ENCODE measurements at places on chromosomes 7 and 10. TPM values are rescaled to one million over a fixed set of nuclear protein-coding genes. Genes with fewer than 3 reads are reported as not detected.

PDE6C gene
- not detected for total RNA-seq

ODAD2 gene
- total RNA-seq = not detected

- DNase-seq = no peak
Observed at GRCh38 chr7:11170863-11171568, 197.3 kb downstream of the PHF14 start.

IL6 gene
- 0.67 TPM for total RNA-seq

AGBL3 gene
- total RNA-seq = 1.9 TPM

- no peak for DNase-seq
Observed at GRCh38 chr7:142248166-142249160, 9.4 kb downstream of the PRSS58 start.

DNA sequence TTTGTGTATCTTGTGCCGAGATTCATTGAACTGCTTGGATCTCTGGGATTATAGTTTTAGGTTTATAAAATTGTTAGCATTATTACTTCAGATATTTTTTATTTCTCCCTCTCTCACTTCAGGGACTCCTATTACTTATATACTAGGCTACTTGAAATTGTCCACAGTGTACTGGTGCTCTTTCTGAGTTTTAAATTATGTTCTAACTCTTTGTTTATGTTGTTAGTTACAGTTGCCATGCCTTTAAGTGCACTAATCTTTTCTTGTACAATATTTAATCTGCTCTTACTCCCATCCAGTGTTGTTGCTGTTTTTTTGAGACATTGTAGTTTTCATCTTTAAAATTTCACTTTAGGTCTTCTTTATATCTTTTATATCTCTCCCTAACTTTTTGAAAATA lies 13.1 kb downstream of the PLEKHS1 start:
- no peak for DNase-seq

DNA sequence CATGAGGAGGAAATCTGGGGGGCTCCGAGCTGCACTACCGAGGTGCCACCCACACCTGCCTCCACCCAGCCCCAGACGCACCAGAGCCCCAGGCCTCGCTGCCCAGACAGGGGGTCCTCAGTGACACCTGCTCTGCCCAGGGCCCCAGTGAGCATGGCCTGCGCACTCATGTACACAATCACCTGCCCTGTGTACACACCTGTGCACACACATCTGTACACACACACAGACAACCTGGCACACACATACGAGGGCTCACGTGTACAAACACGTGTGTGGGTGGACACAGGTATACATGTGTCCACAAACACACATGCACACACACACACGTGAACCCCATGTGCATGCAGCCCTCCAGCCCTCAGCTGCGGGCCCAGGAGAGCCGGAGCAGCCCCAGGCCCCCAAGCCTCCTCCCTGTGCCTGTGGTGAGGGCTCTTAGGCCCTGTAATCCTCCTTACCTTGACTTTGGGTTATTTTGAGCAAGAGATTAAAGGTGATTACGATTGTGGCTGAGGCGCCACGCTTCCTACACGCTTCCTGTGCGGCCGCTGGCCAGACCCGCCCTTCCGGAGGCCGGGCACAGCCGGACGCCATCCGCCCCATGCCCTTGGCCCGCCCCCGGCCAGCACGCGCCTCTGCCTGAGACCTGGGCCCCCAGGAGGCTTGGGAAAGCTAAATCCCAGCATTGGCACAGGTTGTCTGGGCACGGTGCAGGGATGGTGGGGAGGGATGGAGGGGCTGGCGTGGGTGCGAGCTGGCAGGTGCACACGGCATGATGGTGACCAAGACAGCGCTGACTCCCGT lies 71.9 kb downstream of the ELFN1 start:
- peak; percentile 16 for DNase-seq

- no peak for DNase-seq
Observed at GRCh38 chr7:100728196-100728595, 5.2 kb upstream of the ZAN start.

DNA sequence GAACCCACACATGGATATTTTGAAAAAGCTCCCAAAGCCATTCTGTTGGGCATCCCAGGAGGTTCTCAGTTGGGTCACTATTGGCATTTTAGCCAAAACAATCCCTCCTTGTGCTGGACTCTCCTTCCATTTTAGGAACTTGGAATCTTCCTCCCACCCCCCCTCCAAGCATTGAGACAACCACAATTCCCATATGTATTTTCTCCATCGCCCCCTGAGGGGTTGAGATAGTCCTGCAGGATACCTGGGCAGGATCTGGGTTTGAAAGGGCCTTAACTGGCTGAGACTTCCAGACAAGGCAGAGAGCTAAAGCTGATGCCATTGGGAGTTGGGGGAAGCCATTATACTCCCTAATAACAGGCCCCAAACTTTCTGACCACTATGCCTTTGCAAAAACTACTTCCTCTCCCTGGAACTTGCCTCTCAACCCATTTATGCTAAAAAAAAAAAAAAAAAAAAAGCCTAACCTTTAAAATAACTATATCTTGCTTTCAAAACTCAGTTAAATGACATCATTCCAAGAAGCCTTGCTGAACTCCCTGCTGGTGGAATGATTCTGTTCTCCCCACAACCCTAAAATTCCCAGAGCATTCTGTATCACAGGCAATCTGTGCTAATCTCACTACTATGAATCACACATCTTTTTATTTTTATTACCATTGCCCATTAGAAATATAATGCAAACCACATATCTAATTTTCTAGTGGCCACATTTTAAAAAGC lies 77.5 kb upstream of the PDE1C start:
- DNase-seq = no peak

DNA sequence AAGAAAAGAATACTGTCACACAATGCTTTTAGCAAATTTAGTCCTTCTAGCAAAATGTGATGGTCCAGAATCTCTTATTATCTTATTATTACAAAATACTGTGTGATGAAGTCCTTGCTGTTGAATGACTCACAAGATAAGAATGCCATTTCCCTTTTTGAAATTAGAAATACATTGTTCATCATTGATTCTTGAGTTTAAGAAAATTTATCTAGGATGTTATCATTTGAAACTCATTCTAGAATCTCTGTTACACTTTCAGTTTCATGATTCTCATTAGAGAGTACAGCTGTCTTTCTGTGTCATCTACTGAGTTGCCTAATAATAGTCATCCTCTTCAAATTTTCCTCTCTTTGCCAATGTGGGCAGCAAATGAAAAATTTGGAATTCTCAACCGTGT lies 9.6 kb downstream of the ZKSCAN5 start:
- no peak for DNase-seq

GRCh38 chr7:39429421-39429820 lies 136.8 kb upstream of the YAE1 start:
- DNase-seq = no peak

DNA sequence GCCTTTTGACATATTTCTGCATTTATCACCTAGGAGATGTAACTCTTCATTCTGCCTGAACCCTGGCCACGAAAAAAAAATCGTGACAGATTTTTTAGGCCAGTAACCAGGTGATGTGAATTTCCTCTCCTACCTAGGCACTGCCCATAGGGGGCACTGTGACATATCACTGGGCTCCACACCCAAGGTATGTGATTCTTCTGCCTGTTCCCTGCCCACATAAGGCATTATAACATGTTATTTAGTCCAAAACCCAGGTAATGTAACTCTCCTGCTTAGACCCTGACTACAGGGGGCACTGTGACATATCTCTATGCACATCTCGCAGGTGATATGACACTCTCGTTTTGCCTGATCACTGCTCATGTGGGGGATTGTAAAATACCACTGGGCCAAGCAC lies 29.5 kb upstream of the ZNF107 start:
- DNase-seq = no peak

DNA sequence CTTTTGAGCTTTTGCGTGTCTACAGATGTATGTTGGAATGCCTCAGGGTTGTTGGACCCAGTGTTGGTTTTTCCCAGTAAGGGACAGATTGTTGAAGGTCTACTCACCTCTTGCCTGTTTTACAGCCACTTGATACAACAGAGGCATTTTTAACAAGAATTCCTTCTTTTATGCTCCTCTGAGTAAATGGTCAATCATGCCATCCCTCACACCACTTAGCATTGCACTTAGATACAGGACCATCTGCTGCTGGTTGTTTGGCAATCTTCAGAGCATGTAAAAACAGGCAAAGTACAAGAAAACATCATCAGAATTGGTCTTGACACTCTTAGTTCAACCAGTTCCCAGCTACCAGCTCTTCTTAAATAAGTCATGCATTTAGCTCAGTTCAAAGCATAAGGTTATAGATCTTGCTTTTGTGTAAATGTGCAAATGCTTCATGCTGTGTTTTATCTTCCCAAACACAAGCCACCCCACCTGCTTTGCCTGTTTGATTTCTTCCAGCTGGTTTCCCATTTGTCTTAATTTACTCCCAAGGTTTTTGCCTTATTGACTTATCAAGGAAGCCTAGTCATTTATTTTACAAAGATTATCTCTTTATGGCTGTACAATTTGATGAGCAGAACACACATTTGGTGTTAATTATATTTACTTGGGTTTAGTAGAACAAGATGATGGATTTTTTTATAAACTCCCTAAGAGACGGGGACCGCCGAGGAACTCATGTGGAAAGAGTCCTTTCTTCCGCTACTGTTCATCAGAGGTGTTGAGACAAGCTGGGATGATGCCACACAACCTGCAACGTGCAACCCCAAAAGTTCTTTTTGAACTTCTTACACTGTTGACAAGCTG lies 136.6 kb downstream of the AHR start:
- no peak for DNase-seq

GRCh38 chr7:157567666-157568065 lies 230.9 kb downstream of the DNAJB6 start:
- no peak for DNase-seq

GRCh38 chr7:138257459-138258196 lies 181.4 kb downstream of the AKR1D1 start:
- no peak for DNase-seq

- DNase-seq = no peak
Observed at GRCh38 chr10:103715430-103715829, 139.9 kb downstream of the SH3PXD2A start.

- no peak for DNase-seq
Observed at GRCh38 chr10:71891437-71891836, 40.4 kb upstream of the PSAP start.

GRCh38 chr7:148698007-148698396 lies 701 bp upstream of the CUL1 start:
- DNase-seq = no peak

GRCh38 chr10:121128164-121128563 lies 277.0 kb downstream of the WDR11 start:
- no peak for DNase-seq

DNA sequence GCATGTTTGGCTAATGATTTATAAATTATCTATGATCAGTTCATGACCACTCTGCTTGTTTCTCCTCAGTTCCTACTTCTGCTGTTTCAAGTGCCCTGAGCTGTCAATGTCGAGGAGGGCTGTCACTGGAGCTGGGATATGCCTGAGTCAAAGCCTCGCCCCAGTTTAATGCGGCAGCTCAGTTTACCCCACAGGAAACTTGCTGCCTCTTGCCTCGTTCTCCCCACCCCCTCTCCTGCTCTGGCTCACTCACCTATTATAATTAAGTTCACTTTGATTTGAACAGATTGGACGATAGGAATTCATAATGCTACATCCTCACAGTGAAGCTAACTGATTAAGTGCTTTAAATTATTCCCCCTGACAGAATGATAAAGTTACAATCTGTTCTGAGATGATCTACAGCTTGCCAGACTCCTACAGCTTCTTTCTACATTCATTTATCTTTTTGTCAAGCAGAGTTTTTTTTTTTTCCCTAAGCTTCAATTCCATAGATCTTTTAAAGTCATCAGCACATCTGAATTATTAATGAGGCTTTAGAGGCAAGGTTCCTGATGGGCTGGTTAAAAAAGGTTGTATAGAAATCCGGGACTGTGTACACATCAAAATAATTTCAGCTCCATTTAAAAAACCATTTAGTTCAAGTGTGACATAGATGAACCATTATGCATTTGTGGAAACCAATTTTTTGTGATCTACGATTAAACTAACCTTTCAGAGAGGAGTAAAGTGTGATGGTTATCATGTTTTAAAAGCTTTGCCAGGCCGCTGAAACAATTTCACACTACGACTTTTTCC lies 758.3 kb downstream of the KCNMA1 start:
- DNase-seq = no peak

DNA sequence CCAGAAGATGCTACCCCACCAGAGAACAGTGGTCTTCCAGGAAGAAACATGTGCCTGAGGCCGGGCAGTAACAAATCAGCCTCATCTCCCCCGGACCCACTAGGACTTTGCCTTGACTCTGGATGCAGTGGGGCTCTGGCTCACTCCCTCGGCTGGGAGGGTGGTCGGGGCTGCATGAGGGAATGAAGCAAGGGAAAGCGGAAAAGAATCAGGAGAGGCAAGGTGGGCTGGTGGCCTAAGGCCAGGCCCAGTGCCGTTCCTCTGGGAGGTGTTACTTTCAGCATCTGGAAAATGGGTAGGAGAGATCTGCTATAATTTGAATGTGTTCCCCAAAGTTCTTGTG lies 51.8 kb downstream of the CLEC2L start:
- DNase-seq = no peak

DNA sequence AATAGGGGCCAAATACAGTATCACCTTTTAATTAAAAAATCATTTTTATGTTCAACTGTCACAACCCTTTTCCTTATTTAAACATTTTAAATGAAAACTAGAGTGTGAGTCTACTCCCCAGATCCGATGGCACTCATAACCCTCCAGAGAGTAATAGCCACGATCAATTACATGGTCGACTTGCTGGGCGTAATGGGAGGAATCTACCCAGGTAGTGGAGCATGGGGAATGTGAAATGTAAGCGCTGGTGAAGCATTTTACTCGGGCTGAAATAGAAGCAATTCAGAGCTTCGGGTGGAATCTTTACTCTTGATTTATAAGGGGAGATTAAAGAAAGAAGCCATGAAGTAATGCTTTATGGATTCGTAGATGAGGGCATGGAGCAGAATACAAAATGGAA lies 321.9 kb downstream of the ACTR3B start:
- DNase-seq = no peak

DNA sequence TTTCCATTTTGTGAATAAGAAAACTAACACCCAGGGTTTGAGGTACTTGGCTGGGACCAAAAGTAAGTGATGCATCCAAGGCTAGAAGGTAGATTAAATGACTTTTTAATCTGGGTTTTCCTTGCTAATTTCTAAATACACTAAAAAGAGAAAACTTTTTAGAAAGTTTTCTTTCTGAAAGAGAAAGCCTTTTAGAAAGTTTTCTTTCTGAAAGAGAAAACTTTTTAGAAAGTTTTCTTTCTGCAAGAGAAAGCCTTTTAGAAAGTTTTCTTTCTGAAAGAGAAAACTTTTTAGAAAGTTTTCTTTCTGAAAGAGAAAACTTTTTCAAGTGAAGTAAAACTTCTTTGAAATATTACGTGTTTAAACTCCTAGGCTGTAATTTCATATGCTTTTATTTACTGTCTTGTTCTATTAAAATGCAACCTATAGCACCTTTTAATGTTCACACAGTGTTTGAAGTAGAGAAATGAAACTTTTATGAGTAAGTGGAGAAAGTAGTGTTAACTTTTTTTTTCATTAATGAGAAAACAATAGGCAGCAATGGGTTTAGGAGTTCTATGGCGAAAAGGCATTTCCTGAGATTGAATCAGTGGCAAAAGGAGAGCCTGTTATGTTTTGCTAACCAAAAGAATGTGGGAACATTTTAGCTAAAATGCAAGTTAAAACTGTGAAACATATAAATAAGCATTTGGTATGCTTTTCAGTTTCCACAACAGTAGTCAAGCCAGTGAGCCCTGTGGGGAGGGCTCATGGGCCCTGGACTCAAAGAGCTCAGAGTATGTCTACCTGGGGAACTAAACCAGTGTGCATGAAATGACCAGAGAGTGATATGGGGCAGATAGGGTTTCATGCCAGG lies 103.7 kb downstream of the RBM20 start:
- no peak for DNase-seq

Measured in activated CD4-positive, alpha-beta T cell treated with anti-CD3 and anti-CD28 coated beads, Interleukin-2, amount 10 ng/mL, durations not matched to agents 7 days and 5 days (primary cell).